ENCODE measurements at places on chromosomes 7 and 10.
A peak's percentile ranks its signal among the peaks of the same experiment; 100 is the strongest.

- DNase-seq: no peak
Observed at GRCh38 chr10:110502851-110503301, 5.2 kb downstream of the DUSP5 start.

DNA sequence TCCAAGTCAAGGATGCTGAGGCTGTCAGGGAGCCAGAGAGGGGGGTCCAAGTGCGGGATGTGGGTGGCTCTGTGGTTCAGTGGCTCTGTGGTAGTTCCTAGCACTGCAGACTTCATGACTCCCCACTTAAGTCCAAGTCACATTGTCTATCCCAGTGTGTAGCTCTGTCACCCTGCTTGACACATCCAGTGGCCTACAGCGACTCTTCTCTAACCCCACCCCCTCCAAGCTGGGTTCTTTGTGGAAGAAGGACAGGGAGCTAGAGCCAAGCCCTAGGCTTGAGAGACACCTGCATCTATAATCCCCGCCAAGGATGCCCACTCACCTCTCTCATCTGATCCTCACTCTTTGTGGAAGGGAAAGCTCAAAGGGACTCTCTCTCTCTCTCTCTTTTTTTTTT, 57.6 kb downstream of the ADCYAP1R1 start:
- DNase-seq: no peak

- no peak for DNase-seq
Observed at GRCh38 chr10:4819707-4820106, 6.3 kb upstream of the AKR1E2 start.

DNA sequence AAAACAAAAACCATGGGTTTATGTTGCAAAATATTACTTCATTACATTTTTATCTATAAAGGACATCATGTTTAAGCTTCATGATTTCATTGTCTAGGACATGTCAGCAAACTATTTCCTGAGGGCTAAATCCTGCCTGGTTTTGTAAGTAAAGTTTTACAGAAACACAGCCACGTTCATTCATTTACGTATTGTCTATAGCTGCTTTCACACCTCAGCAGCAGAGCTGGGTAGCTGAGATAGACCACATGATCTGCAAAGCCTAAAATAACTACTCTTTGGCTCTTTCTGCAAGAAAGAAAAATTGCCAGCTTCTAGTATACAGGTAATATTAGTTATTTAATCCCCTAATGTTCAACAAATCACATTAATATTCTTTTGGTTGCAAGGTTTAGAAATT, 12.7 kb upstream of the PIP4K2A start:
- no peak for DNase-seq

DNA sequence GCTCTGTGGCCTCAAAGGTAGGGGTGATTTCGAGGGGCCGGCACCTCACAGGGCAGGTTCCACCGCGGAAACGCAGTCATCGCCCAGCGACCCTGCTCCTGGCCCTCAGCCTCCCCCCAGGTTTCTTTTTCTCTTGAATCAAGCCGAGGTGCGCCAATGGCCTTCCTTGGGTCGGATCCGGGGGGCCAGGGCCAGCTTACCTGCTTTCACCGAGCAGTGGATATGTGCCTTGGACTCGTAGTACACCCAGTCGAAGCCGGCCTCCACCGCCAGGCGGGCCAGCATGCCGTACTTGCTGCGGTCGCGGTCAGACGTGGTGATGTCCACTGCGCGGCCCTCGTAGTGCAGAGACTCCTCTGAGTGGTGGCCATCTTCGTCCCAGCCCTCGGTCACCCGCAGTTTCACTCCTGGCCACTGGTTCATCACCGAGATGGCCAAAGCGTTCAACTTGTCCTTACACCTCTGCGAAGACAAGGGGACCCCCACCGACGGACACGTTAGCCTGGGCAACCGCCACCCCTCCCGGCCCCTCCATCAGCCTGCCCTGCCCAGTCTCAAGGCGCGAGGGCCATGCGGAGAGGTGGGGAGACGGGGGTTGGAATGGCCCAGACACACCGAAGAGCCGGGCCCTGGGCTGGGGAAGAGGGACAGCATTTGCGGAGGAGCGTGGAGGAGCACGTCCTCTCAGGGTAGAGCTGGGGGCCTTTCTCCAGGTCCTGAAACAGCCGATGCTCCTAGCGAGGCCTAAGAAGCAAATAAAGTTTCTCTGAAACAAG, 6.0 kb downstream of the SHH start:
- DNase-seq: no peak

- peak; percentile 1 for DNase-seq
Observed at GRCh38 chr10:14838582-14839304, 637 bp downstream of the HSPA14 start.

DNA sequence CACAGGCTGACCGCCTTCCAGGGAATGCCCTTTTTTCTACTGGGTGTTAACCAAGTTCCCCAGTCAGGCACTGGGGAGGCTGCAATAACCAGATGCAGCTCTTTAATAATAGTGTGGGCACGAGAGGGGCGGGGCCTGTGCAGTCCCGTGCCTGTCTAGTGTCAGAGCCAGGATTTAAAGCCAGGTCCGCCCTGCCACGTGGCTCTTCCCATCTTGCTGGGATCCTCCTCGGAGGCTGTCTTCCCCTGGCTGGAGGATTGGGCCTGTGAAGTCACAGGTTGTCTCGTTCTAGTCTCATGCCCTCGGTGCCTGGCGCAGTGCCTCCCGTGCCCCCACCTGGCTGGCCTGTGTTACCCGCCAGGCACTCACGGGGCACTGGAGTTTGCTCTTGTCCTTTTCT, 25.2 kb downstream of the TMEM120A start:
- no peak for DNase-seq

DNA sequence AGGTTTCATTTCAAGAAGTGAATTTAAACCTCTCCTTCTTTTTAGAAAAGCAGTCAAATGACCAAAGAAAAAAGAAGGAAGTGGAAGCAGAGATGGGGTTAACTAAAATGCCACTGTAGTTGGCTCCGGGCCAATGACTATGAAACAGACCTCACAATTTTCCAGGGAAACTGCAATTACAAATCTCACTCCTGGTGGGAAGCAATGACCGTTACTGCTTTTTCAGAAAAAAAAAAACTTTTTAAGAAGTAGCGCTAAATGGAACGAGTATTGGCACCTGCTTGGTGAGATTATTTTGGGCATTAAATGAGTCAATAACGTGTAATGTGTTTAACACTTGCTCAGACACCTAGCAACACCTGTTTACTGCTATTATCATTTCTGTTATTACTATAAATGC, 1.2 kb downstream of the SFRP4 start:
- no peak for DNase-seq

GRCh38 chr7:70014472-70015177, 416.4 kb downstream of the AUTS2 start:
- no peak for DNase-seq

- no peak for DNase-seq
Observed at GRCh38 chr10:6579904-6580278, at the start of gene PRKCQ. Gene PRKCQ, minus strand, starts transcription at chr10:6580276. Its CDS starts 65,141 bp downstream, at chr10:6515135.

GRCh38 chr7:121402701-121403100, 6.6 kb upstream of the FAM3C start:
- DNase-seq: no peak

- no peak for DNase-seq
Observed at GRCh38 chr7:327991-328702, 38.2 kb downstream of the FOXL3 start.

DNA sequence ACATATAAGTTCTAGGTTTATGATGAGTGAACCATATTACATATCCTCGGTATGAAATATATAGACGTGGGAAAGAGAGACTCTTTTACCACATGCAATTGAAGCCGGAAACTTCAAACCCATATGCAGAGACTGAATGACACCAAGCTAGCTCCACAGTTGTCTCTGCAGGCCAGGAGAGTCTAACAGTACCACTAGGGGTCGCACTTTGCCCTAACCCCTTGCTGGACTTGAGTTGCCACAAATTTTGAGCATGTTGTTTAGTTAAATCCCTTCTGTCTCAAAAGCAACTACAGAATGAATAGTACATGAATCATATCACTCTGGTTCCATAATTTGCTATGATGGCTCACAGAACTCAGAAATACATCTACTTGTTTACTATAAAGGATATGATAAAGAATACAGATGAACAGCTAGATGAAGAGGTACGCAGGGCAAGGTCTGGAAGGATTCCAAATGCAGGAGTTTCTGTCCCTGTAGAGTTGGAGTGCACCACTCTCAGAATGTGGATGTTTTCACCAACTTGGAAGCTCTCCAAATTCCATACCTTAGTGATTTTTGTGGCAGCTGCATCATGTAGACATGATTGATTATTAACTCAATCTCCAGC, 112.4 kb upstream of the YAE1 start:
- DNase-seq: no peak

- no peak for DNase-seq
Observed at GRCh38 chr10:96968682-96969423, 136.8 kb downstream of the LCOR start.

DNA sequence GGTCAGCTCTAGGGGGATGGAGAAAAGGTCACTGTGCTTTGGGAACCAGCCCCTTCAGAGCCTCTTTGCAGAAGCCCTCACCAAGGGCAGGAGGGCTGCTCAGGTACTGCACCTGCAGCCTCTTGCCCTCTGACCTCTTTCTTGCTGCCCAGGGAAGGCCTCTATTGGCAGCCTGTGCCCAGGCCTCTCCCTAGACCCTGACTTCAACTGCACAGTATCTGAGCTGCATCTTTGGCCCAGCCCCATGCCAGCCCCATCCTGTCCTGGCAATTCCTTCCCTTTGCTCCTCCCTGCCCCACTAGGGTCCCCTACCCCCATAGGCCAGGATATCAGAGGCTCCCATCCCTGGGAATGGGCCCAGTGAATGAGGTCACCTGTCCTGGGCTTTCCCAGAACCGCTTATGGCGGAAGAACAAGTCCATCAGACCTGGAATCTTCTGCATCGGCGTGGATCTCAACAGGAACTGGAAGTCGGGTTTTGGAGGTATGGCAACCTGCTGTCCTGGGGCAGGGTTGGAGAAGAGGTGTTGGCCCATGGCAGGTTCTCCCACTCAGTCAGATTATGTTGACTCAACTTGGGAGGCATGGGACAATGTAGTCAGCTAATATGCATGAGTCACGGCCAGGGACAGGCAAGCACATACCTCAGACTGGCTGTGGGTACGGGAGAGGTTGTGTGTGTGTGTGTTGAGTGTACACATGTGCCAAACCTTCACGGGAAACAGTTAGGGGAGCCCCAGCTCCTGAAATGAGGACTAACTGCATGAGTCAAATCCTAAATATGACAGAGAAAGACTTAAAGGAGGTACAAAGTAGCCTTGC, 17.1 kb upstream of the CPA1 start:
- no peak for DNase-seq

DNA sequence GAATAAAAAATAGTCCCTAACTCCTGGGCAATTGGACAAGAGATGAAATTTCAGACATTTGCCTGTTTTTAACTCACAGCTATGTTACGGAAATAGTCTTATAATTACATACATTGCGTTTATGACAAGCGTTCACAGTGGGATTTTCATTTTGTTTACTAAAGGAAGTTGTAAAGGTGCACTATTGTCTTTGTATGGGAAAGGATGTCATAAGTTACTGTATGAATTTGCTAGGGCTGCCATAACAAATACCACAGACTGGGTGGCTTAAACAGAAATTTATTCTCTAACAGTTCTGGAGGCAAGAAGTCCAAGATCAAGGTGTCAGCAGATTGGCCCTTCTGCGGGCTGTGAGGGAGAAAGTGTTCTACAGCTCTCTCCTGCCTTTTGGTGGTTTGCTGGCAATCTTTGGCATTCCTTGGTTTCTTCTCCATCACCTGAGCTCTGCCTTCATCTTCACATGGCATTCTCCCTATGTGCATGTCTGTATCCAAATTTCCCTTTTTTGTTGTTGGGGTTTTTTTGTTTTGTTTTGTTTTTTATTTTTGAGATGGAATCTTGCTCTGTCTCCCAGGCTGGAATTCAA, 5.6 kb downstream of the NFE2L3 start:
- DNase-seq: no peak

DNA sequence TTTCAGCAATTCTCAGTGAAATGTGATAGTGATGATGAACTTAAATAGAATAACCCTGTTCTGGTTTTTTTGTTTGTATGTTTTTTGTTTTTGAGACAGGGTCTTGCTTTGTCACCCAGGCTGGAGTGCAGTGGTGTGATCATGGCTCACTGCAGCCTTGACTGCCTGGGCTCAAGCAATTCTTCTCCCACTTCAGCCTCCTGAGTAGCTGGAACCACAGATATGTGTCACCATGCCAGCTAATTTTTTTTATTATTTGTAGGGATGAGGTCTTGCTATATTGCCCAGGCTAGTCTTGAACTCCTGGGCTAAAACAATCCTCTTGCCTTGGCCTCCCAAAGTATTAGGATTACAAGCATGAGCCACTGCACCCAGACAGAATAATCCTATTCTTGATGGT, 14.3 kb upstream of the COL17A1 start:
- DNase-seq: no peak

GRCh38 chr7:70318511-70318910, 720.2 kb downstream of the AUTS2 start:
- DNase-seq: no peak

DNA sequence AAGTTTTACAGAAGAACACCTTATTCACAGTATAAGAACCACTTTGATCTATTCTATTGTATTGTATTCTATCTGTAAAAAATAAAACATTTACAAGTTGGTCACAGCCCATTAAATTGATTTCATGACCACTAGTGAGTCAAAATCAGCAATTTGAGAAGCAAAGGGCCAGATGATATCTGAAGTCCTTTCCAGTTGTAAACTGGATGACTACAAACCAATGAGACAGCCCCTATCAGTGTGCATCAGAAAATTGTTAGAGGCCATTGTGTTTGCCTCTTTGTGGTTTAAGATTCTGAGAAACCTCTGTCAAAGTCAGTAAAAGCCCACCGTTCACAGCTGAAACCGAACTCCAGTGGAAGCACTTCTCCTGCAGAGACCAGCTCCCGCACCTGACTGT, 54.8 kb downstream of the TBXAS1 start:
- DNase-seq: no peak

- DNase-seq: no peak
Observed at GRCh38 chr7:10802526-10802925, 171.1 kb upstream of the PHF14 start.

GRCh38 chr10:113522460-113522859, 30.4 kb upstream of the HABP2 start:
- no peak for DNase-seq

GRCh38 chr10:90911133-90912051, 9.5 kb downstream of the ANKRD1 start:
- DNase-seq: peak; percentile 2

DNA sequence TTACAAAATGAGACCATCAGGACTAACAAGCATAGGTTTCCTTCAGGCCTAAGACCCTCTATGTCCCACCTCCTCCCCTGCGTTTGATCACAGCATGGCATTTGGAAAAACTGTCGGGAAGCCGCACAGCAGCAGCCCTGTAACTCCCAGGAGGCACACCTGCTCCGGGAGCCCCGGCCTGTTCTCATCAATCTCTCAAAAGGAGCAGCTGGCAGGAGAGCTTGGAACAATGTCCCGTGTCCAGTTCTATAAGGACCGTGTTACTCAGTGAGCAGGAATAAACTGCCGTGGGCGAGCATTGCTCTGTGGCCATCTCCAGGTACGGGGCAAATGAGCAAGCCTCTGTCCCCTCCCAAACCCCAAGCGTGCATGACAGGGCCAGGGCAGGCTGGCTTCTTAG, 236.9 kb downstream of the SFMBT2 start:
- no peak for DNase-seq

- no peak for DNase-seq
Observed at GRCh38 chr10:24953675-24954074, 1.3 kb upstream of the PRTFDC1 start.
